ENCODE measurements at places on chromosomes 6 and 20. TPM values are rescaled to one million over a fixed set of nuclear protein-coding genes. Genes with fewer than 3 reads are reported as not detected.

Gene GMPR
- total RNA-seq = 0.35 TPM

Gene ACTL10
- 1.9 TPM for total RNA-seq

Gene NT5E
- 1.5 TPM for total RNA-seq

Gene SENP6
- total RNA-seq = 114 TPM

Gene ZC2HC1B
- total RNA-seq = not detected

Gene RFX6
- total RNA-seq = 0.31 TPM

Gene BTNL2
- total RNA-seq = not detected

Gene ZSCAN23
- 3.1 TPM for total RNA-seq

Gene PHACTR3
- total RNA-seq = 0.93 TPM

Gene MCM3
- total RNA-seq = 369 TPM

Gene CALHM4
- total RNA-seq = not detected

Gene CCN2
- 177 TPM for total RNA-seq

Gene CPXM1
- 29.3 TPM for total RNA-seq

Gene ENPP3
- total RNA-seq = not detected

Gene PRKN
- 0.39 TPM for total RNA-seq

Gene PSMB8
- 20.2 TPM for total RNA-seq

Gene YTHDF1
- 64.5 TPM for total RNA-seq

Gene PNLDC1
- 0.12 TPM for total RNA-seq

Gene LHFPL5
- total RNA-seq = not detected

Gene NFATC2
- total RNA-seq = 0.39 TPM

Gene MPC1
- 15.5 TPM for total RNA-seq

Data from GM23338 (cell line).